ENCODE measurements at places on chromosomes 3 and 15.
A peak's percentile ranks its signal among the peaks of the same experiment; 100 is the strongest.

DNA sequence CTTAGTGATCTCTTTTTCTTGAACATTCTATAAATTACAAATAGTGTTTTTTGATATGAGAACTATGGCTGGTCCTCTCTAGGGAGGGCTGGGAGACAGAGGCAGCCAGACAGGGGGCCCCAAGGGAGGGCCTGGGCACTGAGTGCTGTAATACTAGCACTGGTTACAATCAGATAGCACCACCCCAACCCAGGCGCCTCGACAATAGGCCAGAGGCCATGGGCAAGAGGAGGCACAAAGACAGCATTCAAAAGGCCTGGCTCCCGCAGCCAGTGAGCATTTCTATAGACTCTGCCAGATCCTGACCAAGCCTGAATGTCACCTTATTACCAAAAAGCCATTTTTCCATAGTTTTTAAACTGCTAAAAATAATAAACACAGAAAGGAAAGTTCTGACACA is 158.5 kb downstream of the THRB start:
- no peak for DNase-seq

- DNase-seq = no peak
Measured at GRCh38 chr15:51366920-51367319, 25.5 kb downstream of the GLDN start.

DNA sequence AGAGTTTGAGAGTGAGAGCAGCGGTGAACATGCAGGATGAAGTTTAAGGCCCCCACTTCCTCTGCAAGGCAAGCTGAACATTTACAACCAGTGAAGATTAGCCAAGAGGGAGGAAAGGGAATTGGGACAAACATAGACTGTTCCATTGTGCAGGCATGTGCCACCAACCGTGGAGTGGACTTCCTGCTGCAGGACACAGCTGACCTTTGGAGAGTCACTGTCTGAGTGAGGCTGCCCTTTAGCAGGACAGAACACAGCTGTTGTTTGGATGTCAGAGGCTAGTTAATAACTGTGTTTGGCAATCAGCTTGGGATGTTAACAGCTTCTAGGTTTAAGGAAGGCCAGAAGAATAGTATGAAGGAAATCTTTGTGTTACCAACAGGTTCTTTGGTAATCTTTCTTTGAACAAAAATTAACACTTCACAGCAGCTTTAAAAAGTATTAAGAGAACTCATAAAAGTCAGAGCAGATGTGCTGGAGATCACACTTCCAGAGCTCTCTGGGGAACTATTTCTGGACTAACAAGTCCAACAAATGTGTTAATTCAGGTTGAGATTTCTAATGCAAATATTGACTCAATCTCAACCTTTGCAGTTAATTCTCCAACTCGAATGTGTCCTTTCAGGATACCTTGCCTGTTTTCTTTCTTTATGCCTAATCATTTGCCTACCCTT is 31.4 kb downstream of the CTDSPL start:
- peak; percentile 69 for DNase-seq

DNA sequence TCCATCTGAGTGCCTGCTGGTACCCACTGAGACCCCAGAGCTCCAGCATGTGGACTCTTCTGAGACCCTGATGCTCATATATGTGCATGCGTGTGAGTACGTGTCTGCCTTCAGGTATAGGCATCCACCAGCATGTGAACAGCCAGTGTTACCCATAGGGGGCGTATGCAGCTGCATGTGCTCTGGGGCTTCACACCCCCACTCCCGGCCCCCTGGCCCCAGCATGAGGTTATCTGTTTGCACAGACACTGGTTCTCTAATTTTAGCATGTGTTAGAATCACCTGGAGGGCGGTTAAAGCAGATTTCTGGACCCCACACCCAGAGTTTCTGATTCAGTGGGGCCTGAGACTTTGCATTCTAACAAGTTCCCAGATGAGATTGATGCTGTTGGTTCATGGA is 824 bp upstream of the CILP start:
- no peak for DNase-seq

Data from heart left ventricle (tissue), 16 donors.